ENCODE measurements at places on chromosomes 7 and 10.

DNA sequence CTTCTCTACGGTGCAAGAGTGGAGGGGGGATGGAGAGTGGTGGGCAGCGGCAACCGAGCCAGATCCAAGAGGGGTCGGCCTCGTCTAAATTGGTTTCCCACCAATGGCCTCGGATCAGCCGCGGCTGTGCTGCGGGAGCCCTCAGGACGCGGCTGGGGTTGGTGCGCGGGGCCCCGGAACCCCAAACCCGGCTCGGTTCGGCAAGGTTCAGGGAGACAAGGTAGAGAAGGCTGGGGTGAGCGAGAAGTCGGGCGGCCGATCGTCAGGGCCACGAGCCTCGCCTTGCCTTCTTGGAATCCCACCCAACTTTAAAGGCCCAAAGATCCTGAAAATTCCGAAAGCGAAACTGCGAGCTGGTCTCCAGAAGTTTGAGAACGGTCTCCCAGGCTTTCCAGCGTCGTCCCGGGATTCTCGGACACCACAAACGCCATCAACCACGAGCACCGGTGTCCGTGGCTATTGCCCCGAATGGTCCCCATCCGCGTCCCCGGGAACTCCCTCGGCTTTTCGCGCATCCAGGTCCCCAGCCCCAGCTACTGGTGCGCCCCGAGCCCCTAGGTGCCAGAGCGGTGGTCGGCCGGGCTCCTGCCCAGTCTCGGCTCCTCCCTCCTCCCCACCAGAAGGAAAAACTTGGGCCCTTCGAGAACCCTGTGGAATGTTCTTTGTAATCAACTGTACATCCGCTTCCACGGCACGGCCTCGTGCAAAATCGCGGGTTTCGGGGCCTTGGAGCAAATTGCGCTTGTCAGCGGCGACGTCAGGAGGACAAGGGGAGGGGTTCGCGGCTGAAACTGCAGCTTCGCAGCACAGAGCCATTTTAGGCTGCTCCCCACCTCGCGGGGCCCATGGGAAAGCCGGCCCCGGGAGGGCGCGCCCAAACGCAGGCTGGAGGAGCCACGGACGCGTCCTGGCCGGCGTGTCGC lies 3.2 kb downstream of the SFMBT2 start:
- DNase-seq = no peak

DNA sequence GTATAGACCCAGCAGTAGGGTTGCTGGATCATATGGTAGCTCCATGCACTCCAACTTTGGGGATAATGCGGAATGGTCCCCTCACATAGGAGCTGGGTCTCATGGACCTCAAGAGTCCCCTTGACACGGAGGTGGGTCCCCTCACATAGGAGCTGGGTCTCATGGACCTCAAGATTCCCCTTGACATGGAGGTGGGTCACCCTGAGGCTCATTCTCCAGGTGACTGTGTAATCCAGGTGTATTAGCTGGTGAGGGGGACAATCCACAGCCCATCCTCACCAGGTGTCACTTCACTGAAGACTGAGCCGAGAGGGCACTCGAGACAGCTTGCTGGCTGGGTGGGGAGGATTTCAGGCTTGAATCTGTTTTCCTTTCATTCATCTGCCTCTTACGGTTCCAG lies 121.9 kb downstream of the PTPN20 start:
- DNase-seq = no peak

- no peak for DNase-seq
Observed at GRCh38 chr7:41403291-41403690, 299.6 kb downstream of the INHBA start.

- DNase-seq = no peak
Observed at GRCh38 chr7:111730476-111731300, 168.4 kb upstream of the IMMP2L start.

DNA sequence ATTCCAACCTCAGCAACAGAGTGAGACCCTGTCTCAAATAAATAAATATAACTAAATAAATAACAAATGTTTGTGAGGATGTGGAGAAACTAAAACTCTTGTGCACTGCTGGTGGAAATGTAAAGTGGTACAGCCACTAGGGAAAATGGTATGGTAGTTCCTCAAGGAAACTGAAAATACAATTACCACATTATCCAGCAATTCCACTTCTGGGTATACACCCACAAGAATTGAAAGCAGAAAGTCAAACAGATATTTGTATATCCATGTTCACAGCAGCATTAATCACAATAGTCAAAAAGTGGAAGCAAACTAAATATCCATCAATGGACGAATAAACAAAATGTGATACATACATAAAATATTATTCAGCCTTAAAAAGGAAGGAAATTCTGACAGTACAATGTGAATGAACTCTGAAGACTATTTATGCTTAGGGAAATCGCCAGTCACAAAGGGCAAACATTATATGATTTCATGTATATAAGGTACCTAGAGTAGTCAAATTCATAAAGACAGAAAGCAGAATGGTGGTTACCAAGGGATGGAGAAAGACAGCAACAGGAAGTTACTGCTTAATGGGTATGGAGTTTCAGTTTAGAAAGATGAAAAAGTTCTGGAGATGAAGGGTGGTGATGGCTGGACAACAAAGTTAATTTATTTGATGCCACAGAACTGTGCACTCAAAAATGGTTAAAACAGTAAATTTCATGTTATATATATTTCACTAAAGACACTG lies 9.8 kb downstream of the ARHGAP12 start:
- no peak for DNase-seq

GRCh38 chr7:65923316-65923715 lies 50.4 kb downstream of the VKORC1L1 start:
- no peak for DNase-seq

DNA sequence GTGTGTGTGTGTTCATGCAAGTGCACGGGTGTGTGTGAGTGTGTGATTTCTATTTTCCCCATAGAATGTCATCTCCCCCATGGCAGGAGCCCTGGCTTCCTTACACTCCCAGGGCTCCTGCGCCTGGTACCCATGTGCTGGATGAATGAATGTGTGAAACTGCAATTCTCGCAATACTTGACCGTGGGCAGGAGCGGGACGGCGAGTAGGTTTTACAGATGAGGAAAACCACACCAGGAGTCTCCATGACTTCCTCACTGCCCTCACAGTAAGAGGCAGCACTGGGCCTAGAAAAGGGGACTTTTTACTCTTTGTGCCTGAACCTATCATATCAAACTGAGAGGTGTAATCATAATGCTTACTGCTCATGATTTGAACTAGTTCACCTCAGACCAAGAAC lies 167.6 kb upstream of the FRMD4A start:
- no peak for DNase-seq

- DNase-seq = no peak
Observed at GRCh38 chr7:82542665-82543064, 99.1 kb upstream of the CACNA2D1 start.

GRCh38 chr7:7443806-7444350 lies 91.8 kb downstream of the COL28A1 start:
- DNase-seq = no peak

All from Panc1 (cell line).